ENCODE measurements at places on chromosomes 6 and 20.

- DNase-seq: no peak
These were observed 8.1 kb upstream of the ZC3H12D start for GRCh38 chr6:149492798-149493343.

GRCh38 chr6:41644297-41644879, 6.1 kb downstream of the MDFI start:
- no peak for DNase-seq

DNA sequence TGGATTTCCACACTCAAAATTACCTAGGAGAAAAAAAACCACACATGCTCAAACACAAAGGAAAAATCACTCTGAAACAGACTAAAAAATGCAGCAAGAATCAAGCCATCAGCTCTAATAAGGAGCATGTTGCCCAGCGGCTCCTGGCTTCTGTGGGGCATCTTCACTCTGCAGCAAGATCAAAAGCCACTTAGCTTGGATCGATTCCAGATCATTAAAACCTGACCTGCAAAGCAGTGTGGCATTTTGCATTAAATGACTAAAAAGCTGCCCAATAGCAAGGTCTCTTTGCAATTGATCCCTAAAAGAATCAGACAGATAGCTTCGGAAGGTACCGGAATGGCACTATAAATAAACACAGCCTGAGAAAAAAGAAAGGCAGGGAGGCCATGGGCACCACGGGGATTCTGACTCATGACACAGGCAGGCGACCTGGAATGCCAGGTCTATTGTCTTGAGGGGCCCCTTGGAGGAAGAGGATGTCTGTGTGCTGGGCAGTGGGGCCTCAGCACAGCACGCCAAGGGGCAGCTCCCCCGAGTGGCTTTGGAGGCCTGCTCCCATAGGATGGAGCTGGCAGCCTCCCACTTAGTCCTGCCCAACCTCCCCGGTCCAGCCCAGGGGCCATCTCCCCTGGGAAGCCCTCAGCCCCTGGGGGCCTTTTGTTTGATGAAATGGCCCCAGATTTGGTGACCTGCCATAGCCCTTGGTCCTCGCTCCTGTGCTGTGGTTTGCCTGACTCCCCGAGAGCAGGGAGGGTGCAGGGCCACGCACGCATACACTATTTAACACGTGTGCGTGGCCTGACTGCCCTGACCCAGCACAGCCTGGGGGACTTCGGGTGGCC, 7.6 kb downstream of the LEMD2 start:
- peak; percentile 71 for DNase-seq

DNA sequence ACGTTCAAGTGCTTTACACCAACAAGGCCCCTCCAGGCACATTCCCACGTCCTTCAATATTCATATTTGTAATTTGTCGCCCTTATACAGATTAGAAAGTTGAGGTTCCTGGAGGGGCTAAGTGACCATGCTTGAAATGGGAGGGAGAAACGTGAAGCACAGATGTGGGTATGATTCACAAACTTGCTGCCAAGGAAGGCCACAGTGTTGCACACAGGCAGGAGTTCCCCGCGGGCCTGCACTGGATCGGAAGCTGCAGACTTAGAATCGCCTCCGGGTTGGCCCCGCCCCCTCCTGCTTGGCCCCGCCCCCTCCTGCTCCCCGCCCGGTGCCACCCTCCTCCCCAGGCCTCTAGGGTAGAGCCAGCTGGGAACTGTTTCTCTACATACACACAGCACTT, 58.2 kb upstream of the QKI start:
- peak; percentile 91 for DNase-seq

DNA sequence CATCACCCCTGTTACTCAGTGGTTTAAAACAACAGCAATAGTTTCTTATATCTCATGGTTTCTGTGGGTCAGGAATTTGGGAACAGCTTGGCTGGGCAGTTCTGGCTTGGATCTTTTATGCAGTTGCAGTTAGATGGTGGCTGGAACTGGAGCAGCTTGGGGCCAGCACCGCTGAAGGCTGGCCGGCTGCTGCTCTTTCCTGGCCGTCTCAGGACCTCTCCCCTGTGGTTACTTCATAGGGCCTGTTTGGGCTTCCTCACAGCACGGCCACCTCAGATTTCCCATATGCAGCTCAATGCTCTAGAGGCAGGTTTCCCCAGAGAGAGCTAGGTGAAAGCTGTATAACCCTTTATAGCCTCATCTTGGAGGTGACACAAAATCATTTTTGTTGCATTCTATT, 15.6 kb downstream of the PKIG start:
- DNase-seq: no peak

- DNase-seq: no peak
These were observed 423.6 kb downstream of the HAO1 start for GRCh38 chr20:7516621-7517111.

- DNase-seq: no peak
These were observed 43.9 kb downstream of the TNFAIP3 start for GRCh38 chr6:137910843-137911456.

DNA sequence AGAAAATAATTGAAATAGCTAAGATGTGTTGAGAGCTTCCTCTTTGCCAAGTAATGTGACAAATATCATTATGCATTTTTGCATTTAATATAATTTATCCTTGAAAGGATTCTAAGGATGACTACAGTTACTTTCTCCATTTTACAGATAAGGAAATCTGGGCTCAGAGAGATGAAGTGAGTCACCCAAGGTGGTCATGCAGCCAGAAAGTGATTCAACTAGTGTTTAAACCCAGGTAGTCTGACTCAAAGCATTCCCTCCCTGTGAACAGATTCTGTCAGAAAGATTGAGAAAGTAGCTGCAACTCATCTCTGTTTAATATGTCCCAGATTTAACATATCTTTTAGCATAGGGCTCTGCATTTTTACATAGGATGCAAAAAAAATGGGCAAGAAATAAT, 28.1 kb downstream of the NRSN1 start:
- DNase-seq: peak; percentile 60

DNA sequence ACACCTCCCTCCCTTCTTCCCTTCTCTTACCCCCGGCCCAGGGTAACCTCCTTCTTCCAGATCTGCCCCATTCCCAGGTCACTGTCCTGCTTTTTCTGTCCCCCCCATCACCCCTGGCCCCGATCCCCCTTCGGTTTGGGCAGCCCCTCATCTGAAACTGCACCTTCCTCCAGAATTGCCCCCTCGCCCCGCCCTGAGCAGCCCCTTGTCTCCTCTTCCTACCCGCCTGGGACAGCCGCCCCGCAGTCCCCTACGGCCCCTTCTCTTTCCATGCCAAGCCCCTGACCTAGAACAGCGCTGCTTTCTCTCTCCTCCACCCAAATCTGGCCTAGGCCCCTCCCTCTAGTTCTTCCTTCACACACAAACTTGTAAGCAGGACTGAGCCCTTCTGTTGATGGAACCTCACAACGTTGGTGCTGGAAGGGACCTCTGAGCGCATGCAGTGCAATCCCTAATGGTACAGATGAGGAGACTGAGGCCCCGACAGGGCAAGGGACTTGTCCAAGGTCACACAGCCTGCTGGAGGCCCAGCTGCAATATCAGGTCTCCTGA, 630 bp downstream of the PPP2R5D start:
- peak; percentile 44 for DNase-seq

DNA sequence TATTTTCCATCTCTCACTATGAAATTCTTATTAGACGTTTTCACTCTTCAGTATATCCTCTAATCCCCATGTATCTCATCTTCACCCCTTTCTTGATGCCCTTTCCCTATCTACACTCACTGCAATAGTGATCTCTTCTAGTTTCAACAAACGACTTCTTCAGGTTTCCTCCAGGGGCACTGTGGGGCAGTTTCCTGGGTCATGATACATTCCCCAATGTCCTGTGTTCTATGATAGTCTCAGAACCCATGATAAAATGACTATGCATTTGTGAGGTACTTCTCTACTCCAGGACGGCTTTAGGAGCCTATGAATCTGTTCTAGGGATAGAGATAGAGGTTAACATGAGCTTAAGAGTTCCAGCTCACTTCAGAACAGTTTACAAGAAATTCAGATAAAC, 183.3 kb downstream of the FOXC1 start:
- DNase-seq: peak; percentile 48

GRCh38 chr20:36360429-36360828, 54.3 kb downstream of the DLGAP4 start:
- DNase-seq: no peak
